Astrocyte of the spinal cord (primary cell): ENCODE measurements at places on chromosomes 6 and 20.

- DNase-seq, result peak; percentile 20
Measured at GRCh38 chr6:158517581-158517980, 42.3 kb upstream of the TMEM181 start.

- DNase-seq, result peak; percentile 60
Measured at GRCh38 chr6:122753688-122754056, 25.8 kb upstream of the FABP7 start.

GRCh38 chr6:42693725-42694323 is 28.6 kb downstream of the PRPH2 start:
- DNase-seq, result no peak

DNA sequence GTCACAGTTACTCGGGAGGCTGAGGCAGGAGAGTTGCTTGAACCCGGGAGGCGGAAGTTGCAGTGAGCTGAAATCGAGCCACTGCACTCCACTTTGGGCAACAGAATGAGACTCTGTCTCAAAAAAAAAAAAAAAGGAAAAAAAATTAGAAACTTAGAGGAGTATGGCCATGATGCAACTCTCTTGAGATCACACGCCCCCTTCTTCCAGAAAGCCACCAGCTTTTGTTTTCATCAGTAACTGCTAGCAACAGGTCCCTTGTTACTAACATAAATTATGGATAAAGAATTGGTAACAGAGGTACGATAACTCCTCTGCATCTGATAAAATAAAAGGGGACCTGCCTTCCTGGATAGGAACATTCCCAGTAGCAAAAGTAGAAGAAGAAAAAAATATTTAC is 308.2 kb downstream of the CD83 start:
- no peak for DNase-seq

- DNase-seq, result no peak
Measured at GRCh38 chr6:110221738-110222137, 41.5 kb downstream of the CDC40 start.

GRCh38 chr6:444653-445275 is 53.2 kb downstream of the IRF4 start:
- no peak for DNase-seq

DNA sequence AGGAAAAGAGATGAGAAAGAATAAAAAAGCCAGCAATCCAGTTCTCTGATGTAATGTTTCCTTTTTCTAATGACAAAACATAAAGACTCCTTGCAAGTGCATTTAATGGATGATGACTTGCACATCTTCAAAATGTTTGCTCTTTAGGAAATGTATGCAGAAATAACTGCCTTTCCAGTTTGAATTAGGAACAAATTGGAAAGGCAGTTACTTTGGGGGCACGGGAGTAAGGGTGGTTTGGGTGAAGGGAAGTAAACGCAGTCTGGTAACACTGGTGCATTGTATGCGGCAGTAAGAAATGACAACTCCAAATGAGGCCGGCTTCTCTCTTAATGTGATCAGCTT is 57.6 kb upstream of the REV3L start:
- no peak for DNase-seq

DNA sequence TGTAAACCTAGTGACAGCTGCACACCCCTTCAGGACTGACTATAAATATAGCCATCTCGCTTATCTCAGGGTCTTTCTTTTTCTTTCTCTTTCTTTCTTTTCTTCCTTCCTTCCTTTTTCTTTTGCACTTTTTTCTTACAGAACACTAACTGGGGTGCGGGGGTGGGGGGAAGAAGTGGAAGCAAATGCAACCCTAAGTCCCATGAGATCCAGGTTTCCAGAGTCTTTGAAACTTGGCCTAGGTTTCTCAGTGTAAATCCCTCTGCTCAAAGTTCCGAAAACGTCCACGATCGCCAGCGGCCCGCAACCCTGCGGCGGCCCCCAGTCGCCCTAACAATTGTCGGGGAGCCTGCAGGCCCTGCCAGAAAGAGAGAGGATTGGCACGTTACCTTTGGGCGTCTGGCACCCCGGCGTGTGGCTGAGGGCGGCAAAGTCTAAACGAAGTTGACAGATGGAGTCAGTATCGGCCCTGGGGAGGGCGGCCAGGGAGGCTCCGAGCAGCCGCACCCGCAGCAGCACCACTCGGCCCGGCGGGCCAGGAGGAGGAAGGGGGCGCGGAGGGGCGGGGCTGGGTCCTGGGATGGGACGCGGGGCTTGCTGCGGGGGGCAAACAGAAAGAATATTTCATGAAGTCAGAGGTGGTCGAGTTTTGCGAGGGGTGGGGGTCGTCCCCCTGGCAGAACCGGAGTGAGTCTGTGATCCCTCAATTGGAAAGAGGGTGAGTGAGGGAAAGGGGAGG is 577 bp upstream of the FOXF2 start:
- DNase-seq, result no peak

DNA sequence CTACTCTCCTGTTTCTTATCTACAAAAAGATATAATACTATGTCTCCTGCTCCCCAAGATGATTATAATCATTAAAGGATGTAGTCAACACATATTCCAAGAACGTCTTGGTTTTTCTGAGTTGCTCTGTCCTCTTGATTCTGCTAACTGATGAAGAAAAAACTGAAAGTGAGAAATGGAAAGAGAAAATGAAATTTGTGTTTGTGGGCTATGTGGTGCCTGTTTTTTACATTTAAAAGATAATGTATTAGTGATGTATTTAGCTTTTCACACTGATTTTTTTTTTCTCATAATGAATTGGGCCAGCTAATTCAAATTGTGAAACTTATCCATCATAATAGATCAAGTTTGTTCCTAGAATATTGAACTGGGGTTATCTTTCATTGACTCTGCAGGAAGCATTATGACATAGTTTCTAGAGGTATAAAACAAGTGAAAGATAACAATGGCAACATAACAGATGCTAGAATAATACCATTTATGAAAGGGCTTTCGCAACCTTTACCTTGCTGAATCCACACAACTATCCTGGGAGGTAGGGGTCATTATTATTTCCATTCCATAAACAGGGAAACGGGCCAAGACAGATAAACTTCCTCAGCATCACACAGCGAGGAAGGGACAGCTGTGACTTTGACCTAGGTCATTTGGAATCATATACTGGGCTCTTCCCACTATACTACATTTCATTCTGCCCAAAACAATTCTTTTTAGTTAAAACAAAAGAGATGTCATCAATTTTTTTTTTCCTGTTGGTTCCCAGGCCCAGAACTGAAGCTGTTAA is 336.7 kb downstream of the GJA1 start:
- DNase-seq, result no peak

DNA sequence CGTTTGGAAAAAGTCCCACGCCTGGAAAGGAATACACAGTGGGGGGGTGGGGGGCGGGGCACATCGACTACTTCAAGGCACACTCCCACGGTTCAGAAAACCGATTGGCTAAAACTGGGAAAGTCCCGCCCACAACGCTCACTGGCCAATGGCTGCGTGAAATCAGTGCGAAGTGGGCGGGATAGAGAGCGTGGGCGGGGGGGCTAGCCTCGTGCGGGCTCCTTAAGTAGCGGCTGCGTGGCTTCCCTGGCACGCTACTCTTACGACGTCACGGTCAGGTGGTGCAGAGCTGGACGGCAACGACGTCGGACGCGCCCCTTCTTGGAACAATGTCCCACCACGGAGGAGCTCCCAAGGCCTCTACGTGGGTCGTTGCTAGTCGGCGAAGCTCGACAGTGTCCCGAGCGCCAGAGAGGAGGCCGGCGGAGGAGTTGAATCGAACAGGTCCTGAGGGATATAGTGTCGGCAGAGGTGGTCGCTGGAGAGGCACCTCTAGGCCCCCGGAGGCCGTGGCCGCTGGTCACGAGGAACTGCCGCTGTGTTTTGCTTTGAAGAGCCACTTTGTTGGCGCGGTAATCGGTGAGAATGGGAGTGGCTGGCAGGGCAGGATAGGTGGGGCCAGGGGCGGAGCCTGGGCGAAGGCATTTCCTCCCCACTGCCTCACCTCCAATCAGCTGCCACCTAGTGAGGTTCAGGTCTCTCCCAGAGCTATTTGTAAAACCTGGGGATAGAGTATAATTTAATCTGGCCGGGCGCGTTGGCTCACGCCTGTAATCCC is at the start of gene DDX43:
Gene DDX43 (plus strand): TSS at position 252 of the 778 bp plus-strand sequence. CDS start 78 bp downstream, at position 330.
- peak; percentile 26 for DNase-seq

- no peak for DNase-seq
Measured at GRCh38 chr6:147554281-147554680, 45.8 kb downstream of the SAMD5 start.

DNA sequence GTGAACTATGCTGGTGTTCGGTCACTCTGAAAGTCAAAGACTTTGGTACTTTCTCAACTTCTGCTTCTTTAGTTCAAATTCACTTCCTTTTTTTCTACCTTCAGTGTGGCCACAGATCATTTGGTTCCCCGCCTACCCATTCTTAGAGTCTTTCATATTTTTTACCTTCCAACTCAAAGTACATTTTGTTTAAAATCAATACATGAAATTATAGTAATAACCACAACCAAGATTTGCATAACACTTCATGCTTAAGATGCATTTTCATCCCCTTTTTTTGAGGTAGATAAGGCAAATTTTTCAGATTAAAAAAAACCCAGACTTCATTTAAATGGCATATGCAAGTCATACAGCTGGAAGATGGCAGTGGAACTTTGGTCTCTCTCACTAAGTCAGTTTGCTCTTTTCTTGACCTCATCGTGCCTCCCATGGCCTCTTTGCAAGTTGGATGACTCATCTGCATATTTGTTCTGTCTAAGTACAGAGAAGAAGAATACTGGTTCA is 11.9 kb upstream of the CNR1 start:
- peak; percentile 41 for DNase-seq

DNA sequence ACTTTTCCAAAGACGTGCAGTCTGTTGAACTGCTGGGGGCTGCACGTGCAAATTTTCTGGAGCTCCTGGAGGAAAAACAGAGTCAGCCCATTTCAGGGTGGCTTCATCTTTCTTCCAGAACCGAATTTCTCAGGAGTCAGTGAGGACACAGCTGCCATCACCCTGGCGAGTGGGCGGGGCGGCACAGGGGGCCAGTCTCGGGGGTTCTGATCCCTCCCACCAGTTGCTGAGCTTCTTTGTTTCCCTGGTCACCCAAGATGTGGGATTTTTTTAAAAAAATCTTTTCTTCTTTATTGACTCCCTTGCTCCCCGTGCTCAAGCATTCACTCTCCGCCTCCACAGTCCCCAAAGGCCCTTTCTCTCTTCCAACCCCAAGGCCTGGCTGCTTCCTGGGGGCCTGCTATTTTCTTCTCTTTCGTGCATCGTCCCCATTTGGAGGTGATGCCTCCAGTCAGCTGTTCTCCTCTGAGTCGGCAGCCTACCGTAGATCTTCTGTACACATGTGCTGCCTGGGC is 8.9 kb downstream of the C6orf118 start:
- DNase-seq, result no peak

DNA sequence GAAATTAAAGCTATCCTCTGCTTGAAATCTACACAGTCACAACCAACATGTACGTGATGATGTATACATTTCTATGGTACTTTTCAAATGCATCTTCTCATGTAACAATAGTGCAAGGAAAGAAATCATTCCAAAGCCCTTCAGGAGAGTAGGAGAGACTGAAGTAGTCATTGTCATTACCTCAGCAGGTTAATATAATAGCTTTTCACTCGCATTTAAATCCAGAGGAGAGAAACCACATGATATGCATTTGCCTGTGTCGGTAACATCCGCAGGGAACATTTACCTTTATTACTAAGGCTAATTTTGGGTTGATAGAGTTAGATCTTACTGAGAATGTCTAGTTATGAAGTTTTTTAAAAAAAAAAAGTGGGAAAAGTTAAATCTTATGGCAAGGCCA is 186.6 kb upstream of the DTNBP1 start:
- DNase-seq, result no peak

GRCh38 chr6:112188906-112189305 is 65.5 kb downstream of the LAMA4 start:
- DNase-seq, result peak; percentile 82

GRCh38 chr6:135266675-135267074 is 85.6 kb downstream of the MYB start:
- no peak for DNase-seq

DNA sequence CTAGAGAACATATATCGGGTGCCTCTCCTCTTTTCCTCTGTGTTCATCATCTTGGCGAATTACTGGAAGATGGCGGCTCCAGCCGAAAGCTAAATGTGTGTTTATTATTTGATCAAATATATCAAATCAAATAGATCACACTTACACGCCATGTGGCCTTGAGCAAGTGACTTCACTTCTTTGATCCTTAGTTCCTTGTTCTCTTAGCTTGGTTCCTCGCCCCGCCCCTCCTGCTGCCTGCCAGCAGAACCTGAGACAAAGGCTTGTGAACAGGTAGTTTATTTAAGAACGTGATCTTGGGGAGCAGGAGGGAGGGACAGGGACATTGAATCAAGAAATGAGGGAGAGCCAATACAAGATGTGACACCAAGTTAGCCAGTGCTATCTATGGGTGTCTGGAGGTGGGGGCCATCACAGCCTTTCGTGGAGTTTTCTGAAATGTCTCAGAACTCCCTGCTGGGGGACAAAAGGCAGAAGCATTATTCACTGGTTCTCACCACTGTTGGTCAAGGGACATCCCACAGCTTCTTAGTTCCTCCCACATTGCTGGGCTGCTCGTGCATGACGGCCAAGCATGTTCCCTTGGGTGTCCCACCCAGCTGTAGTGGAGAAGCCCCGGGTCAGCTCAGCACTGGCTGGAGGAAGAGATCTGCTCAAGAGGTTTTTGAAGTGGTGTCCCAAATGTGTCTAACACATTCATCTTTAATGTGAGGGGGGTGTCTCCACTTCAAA is 44.9 kb upstream of the RNF24 start:
- no peak for DNase-seq

DNA sequence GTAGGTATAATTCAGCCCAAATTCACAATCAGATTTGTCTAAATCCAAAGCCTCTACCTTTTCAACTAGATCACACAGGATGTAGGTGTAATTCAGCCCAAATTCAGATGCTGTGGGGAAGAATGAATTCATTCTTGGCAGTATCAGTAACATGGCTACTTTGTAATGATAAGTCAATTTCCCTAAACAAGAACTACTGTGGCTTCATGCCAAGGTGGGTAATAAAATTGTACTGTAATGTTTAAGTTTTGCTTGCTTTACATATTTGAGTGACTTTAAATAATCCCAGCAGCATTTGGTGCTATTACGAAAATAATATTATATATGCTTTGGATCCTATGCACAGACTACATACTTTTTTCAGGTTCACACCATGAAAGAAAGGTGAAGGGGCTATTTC is 239.1 kb downstream of the HDGFL1 start:
- DNase-seq, result no peak

GRCh38 chr6:46903175-46903574 is 18.6 kb downstream of the ADGRF5 start:
- no peak for DNase-seq
